ENCODE measurements at places on chromosomes 5 and 9.

GRCh38 chr5:1737790-1738405 lies 61.7 kb downstream of the MRPL36 start:
- DNase-seq: no peak

DNA sequence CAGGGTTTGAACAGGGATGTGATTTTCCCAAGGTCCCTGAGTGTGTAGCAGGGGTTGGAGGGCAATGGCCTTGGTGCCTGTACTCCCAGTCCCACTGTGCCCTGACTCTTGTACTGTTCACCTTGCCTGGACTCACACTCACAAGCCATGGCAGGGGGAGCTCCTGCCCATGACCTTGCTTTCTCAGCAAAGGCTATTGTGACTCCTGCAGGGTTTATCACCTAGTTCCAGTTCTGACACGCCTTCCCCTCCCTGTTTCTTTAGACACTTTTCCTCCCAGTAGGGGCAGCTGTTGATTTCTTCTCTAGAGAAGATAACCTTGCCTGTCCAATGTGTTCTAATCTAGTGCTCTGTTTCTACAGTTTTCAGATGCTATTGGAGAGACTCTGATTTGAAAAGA lies 139.5 kb downstream of the FSTL4 start:
- no peak for DNase-seq

- no peak for DNase-seq
These were observed 28.1 kb downstream of the RNF20 start for GRCh38 chr9:101561740-101562139.

GRCh38 chr5:69285448-69286116 lies 47.0 kb downstream of the CCDC125 start:
- DNase-seq: no peak

- no peak for DNase-seq
These were observed 14.2 kb upstream of the MACIR start for GRCh38 chr5:103244398-103244797.

DNA sequence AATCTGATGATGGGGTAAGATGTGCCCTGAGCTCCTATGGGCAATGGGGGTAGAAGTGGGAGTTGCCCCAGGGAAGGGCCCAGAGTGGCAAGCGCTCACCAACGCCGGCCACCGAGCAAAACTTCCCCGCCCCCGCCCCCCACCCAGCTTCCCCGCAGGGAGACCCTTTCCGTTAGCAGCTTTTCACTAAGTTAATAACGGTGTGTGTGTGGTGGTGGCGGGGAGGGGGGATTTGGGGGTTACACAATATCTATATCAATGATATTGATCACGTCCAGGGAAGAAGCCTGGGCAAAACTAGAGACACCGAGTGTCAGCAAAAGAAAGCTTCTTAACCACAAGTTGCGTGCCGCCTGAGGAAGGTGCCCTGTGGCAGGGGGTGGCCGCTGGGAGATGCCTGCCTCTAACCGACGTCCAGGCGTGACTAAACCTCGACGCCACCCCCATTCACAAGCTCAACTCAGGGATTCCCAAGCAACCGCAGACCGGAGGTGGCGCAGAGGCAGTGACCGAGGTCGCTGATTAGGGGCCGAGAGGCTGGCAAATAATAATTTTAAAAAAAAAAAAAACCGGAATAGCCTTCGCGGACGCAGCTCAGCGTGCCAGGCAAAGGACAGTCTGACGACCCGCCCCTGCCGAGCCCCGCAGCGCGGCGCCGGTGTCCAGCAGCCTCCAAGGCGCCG lies 222.6 kb downstream of the MEF2C start:
- no peak for DNase-seq

- peak; percentile 69 for DNase-seq
These were observed 752 bp upstream of the ANKH start for GRCh38 chr5:14872070-14872989.

GRCh38 chr9:114681594-114682332 lies at the start of gene TEX48:
Gene TEX48, minus strand, starts transcription at chr9:114682192. Its CDS starts 10,469 bp downstream, at chr9:114671723.
- peak; percentile 73 for DNase-seq

- DNase-seq: peak; percentile 91
These were observed 41.9 kb downstream of the NCS1 start for GRCh38 chr9:130213911-130214761.

GRCh38 chr5:135246923-135247795 lies 151.9 kb downstream of the MACROH2A1 start:
- DNase-seq: no peak

DNA sequence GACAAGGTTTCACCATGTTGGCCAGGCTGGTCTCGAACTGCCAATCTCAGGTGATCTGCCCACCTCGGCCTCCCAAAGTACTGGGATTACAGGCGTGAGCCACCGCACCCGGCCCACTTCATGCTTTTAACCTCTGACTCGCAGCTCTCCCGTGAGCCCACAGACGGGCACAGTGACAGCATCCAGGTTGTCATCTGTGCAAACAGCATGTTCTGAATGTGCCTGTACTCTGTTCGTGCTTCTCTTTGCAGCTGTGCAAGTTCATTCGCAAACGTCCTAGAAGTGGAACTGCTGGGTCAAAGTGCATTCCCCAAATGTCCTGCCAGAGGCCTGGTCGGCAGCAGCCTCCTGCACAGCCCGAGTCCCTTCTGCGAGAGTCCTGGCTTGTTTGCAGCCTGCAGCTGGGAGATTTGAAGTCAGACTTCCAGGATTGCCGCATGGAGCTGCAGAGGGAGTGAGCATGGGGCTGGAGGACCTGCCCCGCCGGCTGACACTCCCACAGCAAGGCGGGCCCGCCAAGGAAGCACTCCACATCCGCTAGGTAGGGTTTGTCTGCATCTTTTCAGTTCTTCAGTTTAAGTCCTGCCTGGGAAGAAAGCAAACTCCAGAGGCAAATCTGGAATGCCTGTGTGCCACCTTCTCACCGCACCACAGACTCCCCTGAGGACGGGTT lies 3.4 kb downstream of the BRD3OS start:
- no peak for DNase-seq

GRCh38 chr5:110896901-110897300 lies 158.1 kb downstream of the SLC25A46 start:
- DNase-seq: peak; percentile 66
